Psoas muscle (tissue), 8 donors: ENCODE measurements at places on chromosomes 4 and X. TPM values are rescaled to one million over a fixed set of nuclear protein-coding genes. Genes with fewer than 3 reads are reported as not detected.

GRCh38 chr4:3409571-3410091 is 32.1 kb upstream of the HGFAC start:
- H3K36me3 ChIP-seq: no peaks in the 10 kb centered on the region
- no peak overlapping the region for H3K4me3 ChIP-seq
- no peaks in the 10 kb centered on the region for H3K27me3 ChIP-seq
- peaks cover 6% of the 10 kb centered on the region for H3K4me1 ChIP-seq
- H3K27ac ChIP-seq: no peak overlapping the region
- DNase-seq: no peak

DNA sequence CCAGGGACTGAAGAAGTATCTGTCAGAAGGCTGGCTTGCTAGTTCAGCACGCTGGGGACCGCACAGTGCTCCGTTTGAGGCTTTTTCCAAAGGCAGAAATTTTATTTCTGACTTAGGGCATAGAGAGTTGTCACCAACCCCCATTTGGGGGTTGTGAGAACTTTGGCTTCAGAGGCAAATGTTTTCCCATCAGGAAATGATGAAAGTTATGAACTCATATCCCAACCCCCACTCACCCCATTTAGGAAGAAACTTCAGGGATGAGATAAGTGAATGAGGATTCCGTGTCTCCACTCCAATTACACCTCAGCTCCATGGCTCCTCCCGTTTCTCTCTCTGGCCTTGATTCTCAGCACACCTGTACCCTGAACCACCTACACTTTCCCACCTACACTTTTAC is 4.3 kb upstream of the WDR13 start:
- H3K27me3 ChIP-seq: no peaks in the 10 kb centered on the region
- no peaks in the 10 kb centered on the region for H3K36me3 ChIP-seq
- H3K4me3 ChIP-seq: no peak overlapping the region
- H3K27ac ChIP-seq: no peak overlapping the region
- no peak for DNase-seq

DNA sequence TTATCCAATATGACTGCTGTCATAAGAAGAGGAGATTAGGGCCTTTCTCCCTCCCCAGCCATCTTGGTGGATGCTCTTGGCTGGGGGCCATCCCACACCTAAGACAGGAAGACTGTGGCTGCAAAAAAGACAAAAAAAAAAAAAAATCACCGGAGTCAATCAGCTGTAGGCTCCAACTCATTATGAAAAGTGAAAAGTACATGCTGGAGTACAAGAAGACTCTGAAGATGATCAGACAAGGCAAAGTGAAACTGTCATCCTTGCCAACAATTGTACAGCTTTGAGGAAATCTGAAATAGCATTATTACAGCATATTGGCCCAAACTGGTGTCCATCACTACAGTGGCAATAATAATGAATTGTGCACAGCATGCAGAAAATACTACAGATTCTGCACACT is 5.2 kb downstream of the EGFL6 start:
- no peak for DNase-seq
- H3K4me3 ChIP-seq: no peak overlapping the region
- H3K27ac ChIP-seq: no peak overlapping the region
- peaks cover 45% of the 10 kb centered on the region for H3K27me3 ChIP-seq
- H3K36me3 ChIP-seq: no peaks in the 10 kb centered on the region

DNA sequence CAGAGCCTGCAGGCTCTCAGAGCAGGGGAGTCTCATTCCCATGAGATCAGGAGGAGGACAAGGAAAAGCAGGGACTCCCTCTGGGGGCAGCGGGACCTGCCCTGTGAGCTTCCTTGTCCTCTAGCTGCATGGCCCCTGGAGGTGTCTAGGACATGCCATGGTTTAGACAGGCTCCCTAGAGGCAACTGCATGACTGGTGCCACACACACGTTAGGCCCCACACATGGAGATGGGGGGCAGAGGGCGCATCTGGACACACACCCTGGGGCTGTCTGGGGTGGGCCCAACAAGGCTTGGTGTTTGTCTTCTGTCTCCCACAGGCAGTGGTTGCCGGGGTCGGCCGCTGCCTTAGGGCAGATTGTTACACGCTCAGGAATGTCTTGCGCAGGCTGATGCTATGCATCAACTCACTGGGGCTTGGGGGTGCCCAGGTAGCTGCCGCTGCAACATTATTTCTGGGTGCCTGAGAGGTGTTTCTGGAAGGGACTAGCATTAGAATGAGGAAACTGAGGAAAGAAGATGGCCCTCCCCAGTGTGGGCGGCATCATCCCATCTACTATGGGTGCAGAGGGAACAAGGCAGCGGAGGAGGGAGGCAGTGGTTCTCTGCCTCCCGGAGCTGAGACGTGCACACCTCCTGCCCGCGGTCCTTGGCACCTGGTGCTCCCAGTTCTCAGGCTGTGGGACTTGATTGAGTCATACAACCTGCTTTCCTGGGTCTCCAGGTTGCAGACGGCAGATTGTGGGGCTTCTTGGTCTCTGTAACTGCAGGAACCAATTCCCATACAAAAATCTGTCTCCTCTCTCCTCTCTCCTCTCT is 32.1 kb upstream of the GPR78 start:
- no peak overlapping the region for H3K4me3 ChIP-seq
- H3K4me1 ChIP-seq: no peaks in the 10 kb centered on the region
- DNase-seq: no peak
- no peaks in the 10 kb centered on the region for H3K36me3 ChIP-seq
- no peak overlapping the region for H3K27ac ChIP-seq

DNA sequence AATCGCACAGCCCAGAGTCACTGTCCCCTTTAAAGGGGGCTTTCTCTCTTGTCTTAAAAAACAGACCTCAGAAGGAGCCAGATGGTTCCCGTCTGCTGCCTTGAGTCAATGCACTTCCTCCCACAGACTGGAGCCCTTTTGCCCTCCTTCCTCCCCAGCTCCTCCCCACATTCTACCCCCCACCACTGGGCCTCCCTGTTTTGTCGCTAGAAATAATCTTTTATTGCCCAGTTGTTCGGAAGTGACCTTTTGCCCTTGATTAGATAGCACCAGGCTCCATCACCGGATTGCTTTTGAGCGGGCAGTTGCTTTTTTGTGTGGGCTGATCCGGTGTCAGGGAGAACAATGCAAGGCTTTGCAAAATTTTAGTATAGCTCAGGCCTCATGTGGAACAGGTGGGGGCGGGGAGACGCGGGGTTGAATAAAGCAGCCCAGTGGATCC is 47.7 kb downstream of the SPRY1 start:
- H3K4me1 ChIP-seq: peaks cover 7% of the 10 kb centered on the region
- H3K27ac ChIP-seq: peak overlapping the region; percentile 34
- no peaks in the 10 kb centered on the region for H3K27me3 ChIP-seq
- H3K36me3 ChIP-seq: no peaks in the 10 kb centered on the region
- H3K4me3 ChIP-seq: peak overlapping the region; percentile 6

DNA sequence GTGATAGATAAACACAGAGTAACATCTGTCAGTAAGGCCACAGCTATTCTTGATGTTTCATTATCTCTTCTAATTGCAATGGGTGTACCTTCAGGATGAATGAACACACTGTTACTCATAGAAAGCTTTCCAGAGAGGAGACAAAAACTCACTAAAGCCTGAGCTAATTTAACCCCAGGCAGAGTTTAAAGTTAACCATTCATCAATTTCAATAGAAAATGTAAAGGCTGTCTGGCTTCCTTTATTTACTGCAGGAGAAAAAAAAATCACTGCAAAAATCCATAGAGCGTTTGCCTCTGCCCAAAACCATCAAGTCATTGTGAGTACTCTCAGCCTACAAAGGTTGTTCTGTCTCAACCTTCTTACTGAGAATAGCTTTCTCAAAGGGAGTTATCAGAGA is 376.9 kb downstream of the PPP4R3C start:
- H3K27me3 ChIP-seq: no peaks in the 10 kb centered on the region
- DNase-seq: no peak
- no peaks in the 10 kb centered on the region for H3K36me3 ChIP-seq

DNA sequence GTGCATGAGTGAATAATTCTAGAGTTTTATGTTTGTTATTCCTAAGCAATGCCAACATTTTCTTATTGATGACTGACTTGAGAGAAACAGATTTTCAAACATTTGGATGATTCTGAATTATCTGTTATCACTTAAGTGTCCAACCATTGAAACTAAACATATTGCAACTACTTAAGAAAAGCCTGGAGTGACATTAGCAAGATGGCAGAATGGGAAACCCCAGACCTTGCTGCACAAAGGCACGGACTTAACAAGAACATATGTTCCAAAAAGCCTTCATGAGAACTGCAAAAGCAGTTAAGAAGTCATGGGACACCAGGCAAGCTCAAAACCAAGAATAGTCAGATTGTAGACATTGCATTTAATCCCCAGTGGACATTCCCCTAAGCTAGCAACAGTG is 215.1 kb downstream of the DCHS2 start:
- no peak overlapping the region for H3K27ac ChIP-seq
- no peak for DNase-seq
- no peaks in the 10 kb centered on the region for H3K4me1 ChIP-seq
- no peaks in the 10 kb centered on the region for H3K36me3 ChIP-seq

- DNase-seq: no peak
- H3K27ac ChIP-seq: no peak overlapping the region
- no peaks in the 10 kb centered on the region for H3K27me3 ChIP-seq
- H3K36me3 ChIP-seq: no peaks in the 10 kb centered on the region
- H3K4me3 ChIP-seq: no peak overlapping the region
- no peaks in the 10 kb centered on the region for H3K4me1 ChIP-seq
These were observed 266.8 kb upstream of the LDB2 start for GRCh38 chr4:17165286-17165685.

- H3K27me3 ChIP-seq: no peaks in the 10 kb centered on the region
- no peak overlapping the region for H3K4me3 ChIP-seq
- DNase-seq: no peak
- H3K36me3 ChIP-seq: no peaks in the 10 kb centered on the region
- peak overlapping the region; percentile 56 for H3K27ac ChIP-seq
These were observed 7.0 kb downstream of the ATP8A1 start for GRCh38 chr4:42649870-42650269.

GRCh38 chrX:138777230-138777629 is 65.7 kb upstream of the FGF13 start:
- H3K27ac ChIP-seq: no peak overlapping the region
- no peak for DNase-seq
- no peak overlapping the region for H3K4me3 ChIP-seq
- H3K4me1 ChIP-seq: no peaks in the 10 kb centered on the region
- no peaks in the 10 kb centered on the region for H3K36me3 ChIP-seq
- no peaks in the 10 kb centered on the region for H3K27me3 ChIP-seq

- no peak overlapping the region for H3K4me3 ChIP-seq
- peak overlapping the region; percentile 37 for H3K27ac ChIP-seq
- H3K4me1 ChIP-seq: peaks cover 3% of the 10 kb centered on the region
- no peak for DNase-seq
- H3K27me3 ChIP-seq: no peaks in the 10 kb centered on the region
These were observed 102.8 kb downstream of the CBR4 start for GRCh38 chr4:168907119-168907698.

DNA sequence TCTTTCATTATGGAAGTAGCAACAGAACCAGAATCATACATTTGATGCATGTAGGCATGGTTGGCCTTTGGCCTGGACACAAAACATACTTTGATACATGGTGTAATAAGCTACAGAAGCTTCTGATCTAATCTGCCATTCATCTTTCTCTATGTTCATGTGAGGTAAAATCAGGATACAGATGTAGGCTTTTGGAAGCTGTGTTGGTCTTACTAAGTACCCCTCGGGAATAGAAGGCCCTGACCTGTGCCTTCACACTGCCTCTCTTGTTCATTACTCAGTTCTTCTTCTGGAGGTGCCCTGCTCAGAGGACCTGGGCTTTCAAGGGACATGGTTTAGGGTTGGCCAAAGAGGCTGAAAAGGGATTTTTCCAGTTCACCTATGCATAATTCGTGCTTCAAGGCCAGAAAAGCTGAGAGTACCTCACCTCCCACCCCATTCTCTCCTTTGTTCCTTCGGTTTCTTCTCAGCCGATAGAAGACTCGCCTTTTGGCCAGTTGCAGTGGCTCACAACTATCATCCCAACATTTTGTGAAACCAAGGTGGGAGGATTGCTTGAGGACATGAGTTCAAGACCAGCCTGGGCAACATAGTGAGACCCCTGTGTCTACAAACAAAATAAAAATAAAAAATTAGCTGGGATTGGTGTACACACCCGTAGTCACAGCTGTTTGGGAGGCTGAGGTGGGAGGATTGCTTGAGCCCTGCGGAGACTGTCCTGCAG is 25.9 kb downstream of the SNX25 start:
- peaks cover 3% of the 10 kb centered on the region for H3K4me1 ChIP-seq
- no peak overlapping the region for H3K4me3 ChIP-seq
- no peaks in the 10 kb centered on the region for H3K36me3 ChIP-seq
- no peak overlapping the region for H3K27ac ChIP-seq
- DNase-seq: no peak

GRCh38 chr4:87978681-87979080 is 3.2 kb downstream of the SPP1 start:
- no peak overlapping the region for H3K27ac ChIP-seq
- no peak overlapping the region for H3K4me3 ChIP-seq
- no peaks in the 10 kb centered on the region for H3K4me1 ChIP-seq
- H3K27me3 ChIP-seq: no peaks in the 10 kb centered on the region
- DNase-seq: no peak
- H3K36me3 ChIP-seq: no peaks in the 10 kb centered on the region

DNA sequence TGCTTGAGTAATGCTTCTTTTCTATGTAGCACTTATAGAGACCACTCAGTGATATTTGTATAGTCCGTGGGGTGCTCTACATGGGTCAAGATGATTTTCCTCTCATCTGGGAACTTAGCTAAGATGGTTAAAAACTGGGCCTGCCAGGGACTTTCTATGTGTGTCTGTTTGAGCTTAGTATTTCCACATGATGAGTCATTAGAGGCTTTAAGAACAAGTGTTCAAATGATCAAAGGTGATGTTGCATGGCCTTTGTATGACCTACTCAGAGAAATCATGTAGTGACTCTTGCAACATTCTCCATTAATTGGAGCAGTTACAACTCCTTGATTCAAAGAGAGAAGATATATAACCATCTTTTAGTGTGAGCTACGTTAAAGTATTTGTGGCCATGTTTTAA is 1480.5 kb upstream of the IGFBP7 start:
- H3K27ac ChIP-seq: no peak overlapping the region
- no peak overlapping the region for H3K4me3 ChIP-seq
- no peaks in the 10 kb centered on the region for H3K4me1 ChIP-seq
- DNase-seq: no peak
- H3K27me3 ChIP-seq: no peaks in the 10 kb centered on the region
- no peaks in the 10 kb centered on the region for H3K36me3 ChIP-seq

GRCh38 chr4:6546681-6547447 is 28.1 kb upstream of the MAN2B2 start:
- H3K4me1 ChIP-seq: no peaks in the 10 kb centered on the region
- no peak overlapping the region for H3K27ac ChIP-seq
- no peak overlapping the region for H3K4me3 ChIP-seq
- DNase-seq: no peak

GPAT3 gene
- 55.5 TPM for total RNA-seq

PAGE2B gene
- not detected for total RNA-seq

NLGN3 gene
- 0.07 TPM for total RNA-seq

TSPAN6 gene
- 3.3 TPM for total RNA-seq

TLR2 gene
- total RNA-seq: 2.8 TPM

BDH2 gene
- total RNA-seq: 12.9 TPM

RASSF6 gene
- not detected for total RNA-seq

PWWP3B gene
- total RNA-seq: 10.1 TPM

CACNA1F gene
- total RNA-seq: 0.12 TPM

CT55 gene
- not detected for total RNA-seq

GC gene
- not detected for total RNA-seq

SERPINA7 gene
- total RNA-seq: not detected

CFAP299 gene
- not detected for total RNA-seq
